DMS79 (cell line): ENCODE measurements at places on chromosomes 1 and 21.

- DNase-seq = no peak
These were observed 146.0 kb downstream of the PLA2G4A start for GRCh38 chr1:186974774-186975181.

- DNase-seq = no peak
These were observed 128.2 kb downstream of the TBX19 start for GRCh38 chr1:168408884-168409283.

DNA sequence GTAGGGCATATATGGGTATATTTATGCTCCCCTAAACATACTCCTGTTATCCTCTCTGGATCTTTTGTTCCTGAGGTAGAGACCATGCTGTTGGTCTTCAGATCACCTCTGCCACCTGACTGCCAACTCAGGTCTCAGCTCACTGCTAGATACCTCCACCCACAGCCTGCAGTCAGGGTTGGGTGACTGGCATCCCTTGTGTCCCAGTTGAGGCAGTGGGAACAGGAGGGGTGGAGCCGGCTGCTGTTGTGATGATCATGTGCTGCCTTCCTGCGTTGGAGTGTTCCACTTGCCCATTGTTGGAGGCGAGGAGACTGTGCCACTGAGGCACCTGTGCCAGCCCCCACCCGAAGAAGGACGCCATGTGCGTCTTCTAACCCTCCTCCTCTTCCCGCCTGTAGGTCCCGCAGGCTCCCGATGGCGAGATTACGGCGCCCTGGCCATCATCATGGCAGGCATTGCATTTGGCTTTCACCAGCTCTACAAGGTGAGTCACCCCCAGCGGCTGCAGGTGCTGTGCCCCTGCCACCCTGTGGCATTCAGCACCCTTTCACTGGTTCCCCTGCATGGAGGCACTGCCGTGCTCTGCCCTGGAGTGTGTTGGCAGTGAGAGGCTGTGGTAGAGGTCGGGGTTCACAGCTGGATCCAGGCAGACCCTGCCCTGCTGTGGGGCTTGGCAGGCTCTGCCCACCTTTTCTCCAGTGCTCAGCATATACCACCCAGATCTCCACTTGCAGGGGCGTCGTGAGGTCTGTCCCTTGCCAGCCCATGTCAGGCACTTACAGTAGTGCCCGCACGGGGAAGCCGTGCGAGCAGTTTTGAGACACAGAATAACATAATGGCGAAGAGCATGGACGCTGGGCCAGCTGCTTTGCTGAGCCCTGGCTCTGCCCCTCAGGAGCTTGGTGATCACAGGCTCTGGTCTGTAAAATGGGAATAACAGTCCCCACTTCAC is 143.5 kb downstream of the PEX14 start:
- no peak for DNase-seq

DNA sequence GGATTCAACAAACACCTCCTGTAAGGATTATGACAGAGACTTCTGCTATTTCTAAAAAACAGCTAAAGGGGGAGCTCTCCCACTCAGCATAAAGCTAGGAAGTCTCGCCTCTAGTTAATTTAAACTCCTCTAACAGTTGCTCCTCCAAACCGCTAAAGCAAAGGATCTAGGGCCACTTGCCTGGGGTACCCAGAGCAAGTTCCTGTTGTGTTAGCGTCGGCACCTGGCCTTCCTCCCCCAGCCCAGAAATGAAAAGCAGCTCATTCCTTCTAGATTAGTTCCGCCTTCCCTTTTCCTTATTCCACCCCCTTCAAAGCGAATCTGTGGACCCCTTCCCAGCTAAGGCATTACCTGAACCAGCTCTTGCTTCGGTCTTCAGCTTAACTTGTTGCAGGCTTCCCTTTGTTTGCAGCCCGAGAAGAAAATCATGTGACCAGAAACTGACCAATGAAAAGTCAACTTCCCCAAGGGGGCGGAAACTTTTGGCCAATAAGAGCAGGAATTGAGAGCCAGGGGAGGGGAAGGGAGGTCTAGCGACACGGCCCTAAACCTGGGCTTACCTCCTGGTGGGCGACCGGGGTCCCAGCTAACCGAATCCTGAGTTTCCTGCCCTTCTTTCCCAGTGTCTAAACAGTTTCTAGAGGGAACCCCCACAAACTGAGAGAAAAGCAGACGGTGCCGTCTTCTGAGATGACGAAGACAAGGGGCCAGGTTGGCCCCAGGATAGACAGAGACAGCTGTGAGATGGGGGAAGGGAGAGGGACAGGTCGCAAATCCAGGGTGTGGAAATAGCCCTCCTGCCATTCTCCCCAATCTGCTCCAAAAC is at the start of gene PBXIP1:
PBXIP1 (minus strand) TSS at position 382 of the 826 bp plus-strand sequence. CDS start 2,378 bp downstream, outside the sequence.
- DNase-seq = peak; percentile 81

- no peak for DNase-seq
These were observed 36.9 kb downstream of the CDK18 start for GRCh38 chr1:205541161-205541886.

DNA sequence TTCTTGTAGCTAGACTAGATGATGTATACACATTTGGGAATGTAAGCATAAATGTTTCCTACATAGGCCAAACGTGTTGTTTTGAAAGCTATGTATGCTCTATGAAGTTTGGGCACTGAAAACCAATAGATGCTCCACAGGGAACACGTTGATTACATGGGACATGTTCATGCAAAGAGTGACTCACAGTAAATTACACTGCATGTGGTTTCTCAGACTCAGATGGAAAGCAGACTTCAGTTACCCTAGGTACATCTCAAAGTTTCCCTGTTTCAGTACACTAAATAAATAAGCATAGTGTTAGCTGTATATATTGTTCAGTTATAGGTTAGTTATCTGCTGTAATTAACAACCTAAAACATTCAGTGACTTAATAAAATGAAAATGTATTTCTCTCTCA is 301.9 kb upstream of the RUNX1 start:
- no peak for DNase-seq

DNA sequence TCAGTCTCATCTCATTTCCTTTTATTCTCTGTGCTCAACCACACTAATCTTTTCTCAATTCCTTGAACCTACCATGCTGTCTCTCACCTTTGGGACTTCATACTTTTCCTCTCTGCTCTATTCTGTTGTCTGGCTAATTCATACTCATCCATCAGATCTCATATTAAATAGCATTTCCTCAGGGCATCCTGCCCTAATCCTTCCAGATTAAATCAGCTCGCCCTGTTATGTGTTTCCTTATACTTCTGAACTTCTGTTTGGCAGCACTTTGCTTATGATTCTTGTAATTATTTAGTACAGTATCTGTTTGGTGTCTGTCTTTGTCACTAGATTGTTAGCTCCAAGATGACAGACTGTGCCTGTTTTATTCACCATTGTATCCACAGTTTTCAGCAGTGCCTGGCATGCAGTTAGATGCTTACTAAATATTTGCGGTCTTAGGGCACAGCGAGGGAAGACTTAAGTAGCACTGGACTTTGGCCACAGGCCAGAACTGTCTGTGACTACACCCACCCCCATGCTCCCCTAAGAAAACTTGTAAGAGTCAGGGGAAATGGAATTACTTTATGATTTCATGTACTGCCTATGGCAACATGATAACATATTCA is 9.9 kb upstream of the CAP1 start:
- DNase-seq = no peak

DNA sequence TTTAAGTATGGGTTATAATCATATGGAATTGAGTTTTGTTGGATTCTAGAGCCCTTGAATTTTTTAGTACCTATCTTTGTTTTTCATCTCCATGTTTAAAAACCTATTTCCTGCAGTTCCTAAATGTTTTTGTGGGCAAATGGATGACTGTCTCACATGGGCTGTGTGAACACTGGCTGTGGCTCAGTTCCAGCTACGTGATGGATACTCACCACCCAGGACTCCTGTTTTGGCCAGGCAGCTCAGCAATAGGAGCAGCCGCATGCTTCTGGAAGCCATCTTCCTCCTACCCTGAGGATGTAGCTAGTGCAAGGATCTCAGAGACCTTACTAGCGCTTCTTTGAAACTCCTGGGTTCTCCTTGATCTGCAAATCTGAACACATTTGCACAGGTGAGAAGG is 2.8 kb downstream of the REG4 start:
- no peak for DNase-seq

DNA sequence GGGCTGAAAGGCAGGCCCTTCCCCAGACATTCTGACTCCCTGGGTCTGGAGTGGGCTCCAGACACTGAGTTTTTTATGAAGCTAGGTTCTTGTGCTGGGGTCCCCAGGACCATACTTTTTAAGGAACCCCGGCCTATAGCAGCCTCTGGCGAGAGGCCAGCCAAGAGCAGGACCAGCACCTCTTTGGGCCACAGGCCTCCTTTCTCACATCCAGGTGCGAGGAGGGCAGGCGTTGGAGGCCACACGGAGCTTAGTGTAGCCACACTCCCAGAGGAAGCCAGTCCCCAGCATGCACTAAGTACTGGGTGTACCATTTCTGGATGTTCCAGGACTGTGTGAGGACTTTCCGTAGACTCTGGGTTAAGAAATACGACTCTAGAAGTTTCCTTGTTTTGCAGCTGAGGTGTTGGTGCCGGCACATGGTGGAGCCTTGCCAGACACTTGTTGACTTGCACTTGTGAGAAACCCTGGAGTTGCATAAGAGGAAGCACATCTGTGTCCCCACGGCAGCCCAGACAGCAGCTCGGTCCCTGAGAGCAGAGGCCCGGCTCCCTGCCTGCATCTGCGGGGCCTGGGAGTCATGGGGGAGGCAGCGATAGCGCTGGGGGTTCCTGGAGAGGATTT is 122.2 kb upstream of the VAMP3 start:
- peak; percentile 60 for DNase-seq

- DNase-seq = no peak
These were observed 31.3 kb upstream of the LRIG2 start for GRCh38 chr1:113041569-113042284.

GRCh38 chr1:85378534-85378933 is 86.4 kb downstream of the DDAH1 start:
- no peak for DNase-seq

GRCh38 chr1:33143176-33143575 is 38.7 kb downstream of the TRIM62 start:
- DNase-seq = no peak

DNA sequence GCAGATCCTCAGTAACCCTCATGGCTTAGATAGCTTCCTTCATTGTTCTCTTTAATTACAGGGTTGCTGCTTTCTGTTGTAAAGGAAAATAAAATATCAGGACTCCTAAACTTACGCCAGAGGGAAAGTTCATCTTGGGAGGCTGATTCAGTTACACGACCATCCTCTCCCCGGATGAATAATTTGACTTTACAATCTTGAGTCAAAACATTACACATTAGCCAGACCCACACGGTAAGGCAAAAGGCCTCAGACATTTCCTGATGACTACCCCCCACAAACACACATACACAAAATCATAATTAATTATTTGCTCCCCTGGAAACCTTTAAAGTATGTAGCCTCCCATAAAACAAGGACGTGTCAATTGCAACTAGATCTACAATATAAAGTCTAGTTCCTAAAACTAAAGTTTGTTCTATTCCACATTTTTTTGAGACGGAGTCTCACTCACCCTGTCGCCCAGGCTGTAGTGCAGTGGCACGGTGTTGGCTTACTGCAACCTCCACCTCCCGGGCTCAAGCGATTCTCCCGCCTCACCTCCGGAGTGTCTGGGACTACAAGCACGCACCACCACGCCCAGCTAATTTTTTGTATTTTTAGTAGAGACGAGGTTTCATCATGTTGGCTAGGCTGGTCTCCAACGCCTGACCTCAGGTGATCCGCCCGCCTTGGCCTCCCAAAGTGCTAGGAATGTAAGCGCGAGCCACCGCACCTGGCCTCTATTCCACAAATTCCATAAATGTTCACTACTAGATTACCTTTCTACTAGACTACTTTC is 830 bp upstream of the PRDX1 start:
- DNase-seq = no peak

DNA sequence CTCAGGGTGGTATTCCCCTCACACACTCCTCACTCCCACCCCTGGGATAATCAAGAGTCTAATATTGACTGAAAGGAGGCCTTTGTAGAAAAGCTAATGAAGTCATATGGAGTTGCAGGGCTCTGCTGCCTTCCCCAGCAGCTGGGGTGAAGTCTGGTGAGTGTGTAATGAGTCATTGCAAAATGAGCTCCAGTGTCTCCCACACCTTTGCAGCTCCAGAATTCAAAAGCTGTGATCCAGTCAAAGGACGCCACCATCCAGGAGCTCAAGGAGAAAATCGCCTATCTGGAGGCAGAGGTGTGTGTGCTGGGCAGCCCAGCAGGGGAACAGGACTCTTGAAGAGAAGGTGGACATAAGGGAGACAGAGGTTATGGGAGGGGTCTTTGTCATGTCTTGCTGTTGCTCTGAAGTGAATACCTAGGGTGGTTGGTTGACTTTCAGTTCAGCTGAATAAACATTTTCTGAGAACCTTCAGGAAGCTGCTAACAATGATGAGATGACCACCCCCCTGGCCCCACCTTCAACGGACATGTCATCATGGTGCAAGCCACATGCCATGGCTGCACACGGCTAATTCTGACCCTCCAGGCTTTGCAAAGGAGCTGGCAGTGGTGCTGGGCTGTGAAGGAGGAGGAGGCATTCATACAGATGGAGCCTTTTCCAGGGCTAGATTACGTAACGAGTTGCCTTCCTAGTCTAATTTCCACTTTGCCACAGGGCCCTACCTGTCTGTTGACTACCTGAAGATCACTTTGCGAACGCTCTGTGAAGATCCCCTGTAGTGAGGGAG is 32.2 kb upstream of the SNX27 start:
- DNase-seq = no peak

- DNase-seq = no peak
These were observed 27.5 kb downstream of the CEP170 start for GRCh38 chr1:243227622-243228021.

DNA sequence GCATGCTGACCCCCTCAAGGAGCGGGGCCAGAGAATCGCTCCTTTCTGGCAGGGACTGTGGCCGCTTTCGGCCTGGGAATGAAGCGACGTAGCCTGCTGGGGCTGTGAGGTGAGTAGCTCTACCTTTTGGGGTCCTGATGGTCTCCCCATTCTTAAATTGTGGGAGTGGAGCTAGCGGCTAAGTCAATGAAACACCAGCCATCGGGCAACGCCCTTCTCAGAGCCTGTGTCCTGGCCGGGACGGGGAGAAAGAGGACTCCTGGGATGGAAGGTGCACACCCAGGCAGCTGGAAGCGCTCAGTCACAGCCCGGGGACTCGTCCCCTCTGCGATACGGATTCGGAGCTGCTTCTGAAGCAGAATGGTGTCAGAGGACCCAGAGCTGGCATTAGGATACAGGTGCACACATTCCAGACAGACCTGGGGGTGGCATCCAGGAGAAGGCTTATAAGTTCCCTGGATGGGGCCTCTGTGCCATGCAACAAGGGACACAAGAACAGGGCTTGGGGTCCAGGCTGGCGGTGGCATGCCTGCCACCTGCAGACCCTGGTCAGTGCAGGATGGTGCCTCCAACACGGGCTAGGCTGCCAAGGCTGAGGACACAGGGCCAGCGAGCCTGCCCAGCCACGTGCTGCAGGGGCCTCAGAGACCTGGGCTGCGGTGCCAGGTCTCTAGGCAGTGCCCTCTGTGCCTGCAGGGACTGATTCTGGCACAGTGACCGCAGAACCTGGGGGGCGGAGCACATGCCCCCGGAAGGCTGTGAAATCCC is 945 bp upstream of the WNT9A start:
- no peak for DNase-seq

GRCh38 chr21:45409466-45410150 is 4.6 kb downstream of the COL18A1 start:
- DNase-seq = no peak
